ENCODE measurements at places on chromosomes 11 and 22. TPM values are rescaled to one million over a fixed set of nuclear protein-coding genes. Genes with fewer than 3 reads are reported as not detected.

Gene FGF4
- 0.37 TPM for total RNA-seq

Gene SLC17A6
- 170 TPM for total RNA-seq

Gene UBE2L3
- total RNA-seq = 55.9 TPM

Gene ALG8
- 30.3 TPM for total RNA-seq

Gene MUC6
- not detected for total RNA-seq

Gene GAL
- total RNA-seq = 37.6 TPM

Gene GRIA4
- total RNA-seq = 13.6 TPM

Gene MADD
- 115 TPM for total RNA-seq

Gene MYO18B
- total RNA-seq = 0.25 TPM

Gene KRTAP5-7
- not detected for total RNA-seq

Gene MYO7A
- 11.6 TPM for total RNA-seq

Gene VSIG2
- total RNA-seq = not detected

Gene ALKBH8
- total RNA-seq = 6.4 TPM

Gene CCDC157
- 6.2 TPM for total RNA-seq

Gene TRIM29
- not detected for total RNA-seq

Gene POLDIP3
- 52.8 TPM for total RNA-seq

Gene MPZL3
- total RNA-seq = 0.54 TPM

Gene DBX1
- total RNA-seq = 0.29 TPM

Gene DCHS1
- total RNA-seq = 91.5 TPM

Gene GLB1L2
- total RNA-seq = 1.0 TPM

Gene HORMAD2
- total RNA-seq = not detected

Gene MOV10L1
- 0.34 TPM for total RNA-seq

Gene ARHGAP8
- total RNA-seq = 0.59 TPM

Gene POU2AF2
- total RNA-seq = not detected

Gene C22orf23
- 0.64 TPM for total RNA-seq

Gene SMIM35
- total RNA-seq = not detected

Gene OR51B5
- total RNA-seq = not detected

Gene MS4A14
- not detected for total RNA-seq

Gene MAP6
- 313 TPM for total RNA-seq

Gene DGAT2
- total RNA-seq = 0.76 TPM

Gene MYRF
- 0.29 TPM for total RNA-seq

Gene MGAT3
- total RNA-seq = 12.8 TPM

Gene PRDM10
- 19.8 TPM for total RNA-seq

Gene IGSF22
- total RNA-seq = 1.1 TPM

Gene F2
- 0.29 TPM for total RNA-seq

Gene MS4A7
- not detected for total RNA-seq

Gene ARHGAP20
- total RNA-seq = not detected

Gene PRR33
- not detected for total RNA-seq

Gene NEFH
- total RNA-seq = 27.1 TPM

Gene RAB39A
- total RNA-seq = 21.9 TPM

Gene PATE4
- not detected for total RNA-seq

Gene CRYBB3
- not detected for total RNA-seq

Gene PHF21B
- 113 TPM for total RNA-seq

Gene TRPM5
- total RNA-seq = not detected

Gene GSTT2B
- total RNA-seq = 11.9 TPM

Gene OR5B21
- total RNA-seq = not detected

Gene GSTT2
- 0.76 TPM for total RNA-seq

Gene MYBPC3
- total RNA-seq = not detected
